ENCODE measurements at places on chromosomes 3 and 15.
A peak's percentile ranks its signal among the peaks of the same experiment; 100 is the strongest.

GRCh38 chr3:71723452-71724170, 1.6 kb downstream of the EIF4E3 start:
- no peak for DNase-seq

- DNase-seq, result peak; percentile 67
These were observed at the start of gene MYEF2 for GRCh38 chr15:48177766-48178647. TSS of gene MYEF2 (minus strand) at chr15:48178295. CDS start at chr15:48178237, 58 bp downstream.

- DNase-seq, result no peak
These were observed 33.4 kb downstream of the CD86 start for GRCh38 chr3:122088531-122088930.

DNA sequence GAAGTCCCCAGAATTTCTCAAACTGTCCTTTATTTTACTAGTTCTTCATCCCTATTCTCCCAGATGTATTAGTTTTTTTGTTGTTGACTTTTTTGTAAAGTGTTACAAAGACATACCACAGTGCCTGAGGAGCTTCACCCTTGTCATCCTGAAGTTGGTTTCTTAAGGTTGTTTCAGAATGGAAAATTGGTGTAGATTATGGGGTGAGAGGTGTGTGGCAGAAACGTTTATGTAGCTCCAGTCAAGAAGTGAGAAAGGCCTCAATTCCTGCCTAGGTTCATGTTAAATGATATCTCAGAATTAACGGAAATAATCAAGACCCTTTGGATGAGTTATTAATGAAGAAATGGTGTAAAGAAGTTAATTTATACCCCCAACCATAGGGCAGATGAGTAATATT, 6.8 kb downstream of the EDEM1 start:
- no peak for DNase-seq

DNA sequence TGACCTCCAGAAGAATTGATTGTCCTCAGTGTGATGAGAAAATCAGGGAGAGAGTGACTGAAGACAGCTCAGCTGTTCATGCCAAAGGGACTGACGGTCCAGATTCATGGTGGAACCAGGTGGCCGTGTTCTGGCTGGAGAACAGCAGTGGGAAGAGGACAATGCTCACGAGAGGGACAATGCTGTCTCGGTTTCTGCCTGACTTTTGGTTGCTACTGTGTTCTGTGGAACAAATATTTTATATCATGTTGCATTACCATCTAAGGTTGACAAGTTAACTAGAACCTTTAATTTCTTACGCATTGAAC, 58.0 kb upstream of the ULK4 start:
- no peak for DNase-seq

- DNase-seq, result no peak
These were observed 217.0 kb downstream of the ZNF621 start for GRCh38 chr3:40741729-40742128.

DNA sequence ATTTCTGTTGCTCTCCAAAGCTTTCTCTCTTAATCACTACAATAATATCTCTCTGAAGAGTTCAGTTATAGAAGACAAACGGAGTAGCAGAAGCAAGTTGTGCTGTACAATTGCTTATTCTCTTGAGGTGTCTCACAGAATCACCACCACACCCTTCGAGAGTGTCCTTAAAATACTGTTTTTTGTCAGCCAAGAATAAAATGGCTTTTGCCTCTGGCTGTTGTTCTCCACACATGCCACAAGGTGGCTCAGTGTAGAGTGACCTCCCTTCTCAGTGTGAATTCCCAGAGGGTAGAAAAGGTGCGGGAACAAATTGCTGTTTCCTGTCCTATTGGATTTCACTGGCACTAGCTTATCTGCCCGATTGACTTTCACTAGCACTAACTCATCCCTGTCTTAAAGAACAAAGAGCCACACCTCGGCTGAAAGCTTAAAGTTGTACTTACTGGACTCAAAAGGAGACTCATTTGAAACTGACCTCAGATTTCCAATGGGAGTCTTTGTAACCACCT, 134.2 kb upstream of the SATB1 start:
- DNase-seq, result peak; percentile 68

DNA sequence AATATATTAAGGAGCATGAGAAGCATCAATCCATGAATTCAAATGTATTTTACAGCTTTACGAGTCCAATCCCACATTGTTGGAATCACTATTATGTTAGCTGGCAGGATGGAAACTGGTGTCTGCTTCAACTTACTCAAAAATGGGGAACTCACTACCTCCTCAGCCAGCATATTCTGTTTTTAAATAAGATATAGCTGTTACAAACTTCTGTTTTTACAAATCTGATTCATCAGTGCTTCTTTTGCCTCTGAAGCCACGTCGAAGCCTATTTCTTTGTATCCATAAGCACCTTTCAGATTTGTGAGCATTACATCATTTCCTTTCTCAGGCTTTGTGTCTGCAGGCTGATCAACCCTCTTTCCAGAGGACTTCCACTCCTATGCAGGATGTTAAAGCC, 105.9 kb downstream of the TPRG1 start:
- DNase-seq, result no peak

GRCh38 chr3:46948830-46949671, 27.5 kb downstream of the CCDC12 start:
- DNase-seq, result no peak
